G401 (cell line): ENCODE measurements at places on chromosomes 16 and 17.

GRCh38 chr16:69277413-69277812, 33.7 kb upstream of the VPS4A start:
- no peak for DNase-seq

DNA sequence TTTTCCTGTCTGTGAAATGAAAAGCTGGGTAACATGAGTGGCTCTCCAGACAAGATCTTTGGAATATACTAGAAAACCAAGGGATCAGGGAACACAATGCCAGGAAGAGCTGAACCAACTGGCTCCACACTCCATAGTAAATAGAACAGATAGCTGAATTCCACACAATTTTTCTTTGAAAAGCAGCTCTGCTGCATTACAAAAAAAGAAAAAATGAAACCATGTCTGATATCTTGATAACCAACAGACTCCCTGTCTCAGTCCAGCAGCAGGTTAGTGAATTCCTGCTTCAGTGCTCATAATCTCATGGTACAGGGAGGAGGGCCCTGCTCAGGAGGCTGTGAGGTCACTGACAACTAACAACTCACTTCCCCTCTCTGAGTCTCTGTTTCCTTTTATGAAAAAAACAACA, 97.1 kb downstream of the CDH11 start:
- DNase-seq = no peak

- no peak for DNase-seq
Observed at GRCh38 chr17:49440581-49440980, 25.9 kb upstream of the PHB1 start.

- no peak for DNase-seq
Observed at GRCh38 chr17:48102798-48103715, 1.8 kb upstream of the CBX1 start.

DNA sequence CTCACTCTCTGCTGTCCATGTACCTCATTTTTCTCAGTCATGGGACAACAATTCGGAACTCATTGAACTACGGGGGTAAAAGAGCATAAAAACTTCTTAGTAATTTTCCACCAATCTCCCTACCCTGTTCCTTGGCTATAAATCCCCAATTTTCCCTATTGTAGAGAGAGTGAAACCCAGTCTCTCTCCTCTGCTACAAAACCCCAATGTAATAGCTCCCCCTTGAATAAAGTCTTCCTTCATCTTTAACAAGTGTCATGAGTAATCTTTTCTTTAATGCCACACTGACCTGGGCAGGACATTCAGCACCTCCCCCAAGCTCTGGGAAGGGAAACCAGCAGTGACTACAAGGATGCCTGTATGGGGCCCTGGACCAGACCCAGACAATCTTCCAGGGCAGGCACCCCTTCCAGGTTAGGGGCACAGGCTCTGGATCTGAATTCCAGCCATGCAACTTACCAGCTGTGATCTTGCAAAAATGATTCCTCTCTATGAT, 10.2 kb upstream of the EIF1 start:
- DNase-seq = peak; percentile 18

GRCh38 chr17:58330538-58330996, 2.0 kb upstream of the TSPOAP1 start:
- no peak for DNase-seq

DNA sequence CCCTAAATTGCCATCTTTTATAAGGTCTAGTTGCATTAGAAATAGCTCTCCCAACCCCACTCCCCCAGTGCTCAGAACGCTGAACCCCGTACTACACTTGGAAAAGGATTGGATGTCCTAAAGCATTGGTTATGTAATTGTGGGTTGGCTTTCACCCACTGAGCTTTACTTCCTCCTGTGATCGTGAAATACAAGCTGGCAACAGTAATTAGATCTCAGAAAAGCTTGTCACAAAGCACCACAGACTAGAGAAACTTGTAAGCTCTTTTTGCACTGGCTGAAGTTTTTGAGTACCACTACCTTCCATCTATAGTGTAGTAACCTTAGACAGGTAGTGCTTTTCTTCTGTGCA, 54.4 kb downstream of the SIAH1 start:
- peak; percentile 75 for DNase-seq

DNA sequence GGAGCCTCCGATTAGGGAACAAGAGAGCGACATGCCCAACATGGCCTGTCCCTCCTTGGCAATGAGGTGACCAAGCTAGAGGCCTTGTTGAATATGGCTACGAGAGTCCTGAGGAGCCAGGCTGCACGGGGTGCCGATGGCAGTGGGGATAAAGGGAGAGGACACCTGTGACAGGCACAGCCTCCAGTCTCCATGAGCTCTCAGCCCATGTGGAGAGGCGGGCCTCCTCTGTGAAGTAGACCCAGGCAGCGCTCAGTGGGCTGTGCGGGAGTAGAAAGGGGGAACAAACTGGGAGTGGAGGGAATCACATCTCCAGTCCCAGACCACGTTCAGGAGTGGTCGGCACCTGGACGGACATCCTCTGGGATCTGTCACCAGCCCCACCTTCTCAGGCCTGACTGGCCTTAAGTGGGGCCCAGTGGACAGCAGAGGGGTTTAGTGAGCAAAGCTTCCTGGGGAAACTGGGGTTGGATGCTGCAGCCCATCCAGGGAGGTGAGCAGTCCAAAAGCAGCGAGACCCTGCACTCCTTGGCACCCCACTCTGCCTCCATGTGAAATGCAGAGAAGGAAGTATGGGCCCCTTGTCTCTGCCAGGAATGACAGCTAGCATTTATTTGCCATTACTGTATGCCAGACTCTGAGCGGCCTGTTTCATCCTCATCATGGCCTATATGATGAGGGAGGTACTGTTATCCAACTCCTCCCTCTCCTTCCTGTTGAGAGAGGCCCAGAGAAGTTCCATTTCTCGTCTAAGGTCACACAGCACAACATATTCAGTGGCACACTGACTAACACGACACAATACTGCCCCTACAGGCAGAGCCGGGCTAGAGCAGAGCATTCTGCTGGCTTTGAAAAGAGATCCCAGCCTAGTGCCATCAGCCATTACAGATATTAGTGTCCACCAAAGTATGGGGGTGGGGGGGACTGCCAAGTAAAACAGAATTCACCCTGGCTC, 4.5 kb upstream of the TMEM92 start:
- DNase-seq = peak; percentile 51

DNA sequence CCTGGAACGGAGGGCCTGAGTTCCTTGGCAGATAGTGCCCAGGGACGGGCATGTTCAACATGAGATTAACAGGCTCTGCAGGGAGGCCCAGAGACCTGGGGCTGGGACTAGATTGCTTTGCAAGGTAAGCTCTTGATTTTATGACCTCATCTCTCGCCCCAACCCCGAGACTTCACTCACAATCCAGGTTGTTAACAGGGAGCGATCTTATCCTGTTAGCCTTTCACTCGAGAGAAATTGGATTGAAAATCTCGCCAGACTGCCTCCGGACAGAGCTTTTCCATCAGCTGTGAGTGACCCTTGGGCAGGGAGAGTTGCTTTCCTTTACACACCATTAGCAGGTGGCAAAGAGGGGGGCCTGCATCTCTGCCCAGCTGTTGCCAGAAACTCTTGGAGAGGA, 521.7 kb upstream of the EEF2KMT start:
- no peak for DNase-seq

- DNase-seq = peak; percentile 32
Observed at GRCh38 chr17:72943826-72944689, 148.4 kb downstream of the SLC39A11 start.

- DNase-seq = no peak
Observed at GRCh38 chr17:66276328-66276937, 26.0 kb upstream of the PRKCA start.

- DNase-seq = peak; percentile 33
Observed at GRCh38 chr16:84040823-84041820, 1.5 kb downstream of the SLC38A8 start.

DNA sequence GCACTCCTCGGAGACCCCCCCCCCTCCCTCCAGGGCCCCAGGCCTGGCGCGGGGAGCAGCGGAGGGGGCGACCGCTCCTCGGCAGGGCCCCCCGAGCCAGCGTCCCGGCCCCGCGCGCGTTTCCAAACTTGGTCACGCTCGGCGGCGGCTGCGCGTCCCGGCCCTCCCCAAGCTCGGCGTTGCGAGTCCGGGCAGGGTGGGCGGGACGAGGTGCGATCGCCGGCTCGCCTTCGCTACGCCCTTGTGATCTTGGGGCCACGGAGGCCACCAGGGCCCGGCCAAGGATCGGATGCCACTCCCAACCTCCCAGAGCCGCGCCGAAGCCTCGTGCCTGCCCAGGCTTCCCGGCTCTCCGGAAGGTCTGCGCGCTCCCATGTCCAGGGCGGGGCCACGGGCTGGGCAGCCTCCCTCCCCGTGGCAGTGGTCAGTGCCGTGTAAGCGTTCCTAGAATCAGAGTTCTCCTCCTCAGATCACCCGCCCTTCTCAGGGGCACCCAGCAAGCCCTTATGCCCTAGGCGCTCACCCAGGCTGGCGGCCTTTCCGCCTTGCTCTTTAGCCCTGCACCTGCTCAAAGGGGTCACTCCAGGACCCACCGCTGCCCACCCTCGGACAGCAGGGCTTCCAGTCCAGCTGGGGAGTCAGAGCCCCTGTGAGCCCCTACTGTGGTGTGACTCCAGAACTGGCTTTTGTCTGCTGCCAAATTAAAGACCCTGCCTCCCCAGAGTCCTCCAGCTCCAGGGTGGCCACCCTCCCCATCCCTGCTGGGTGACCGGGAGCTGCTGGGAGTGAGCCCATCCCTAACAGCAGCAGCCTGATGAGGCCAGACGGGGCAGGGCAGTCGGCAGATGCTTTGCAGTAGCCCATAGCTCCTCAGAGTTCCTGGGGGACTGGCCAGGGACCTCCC, 12.2 kb upstream of the MRPS23 start:
- no peak for DNase-seq

DNA sequence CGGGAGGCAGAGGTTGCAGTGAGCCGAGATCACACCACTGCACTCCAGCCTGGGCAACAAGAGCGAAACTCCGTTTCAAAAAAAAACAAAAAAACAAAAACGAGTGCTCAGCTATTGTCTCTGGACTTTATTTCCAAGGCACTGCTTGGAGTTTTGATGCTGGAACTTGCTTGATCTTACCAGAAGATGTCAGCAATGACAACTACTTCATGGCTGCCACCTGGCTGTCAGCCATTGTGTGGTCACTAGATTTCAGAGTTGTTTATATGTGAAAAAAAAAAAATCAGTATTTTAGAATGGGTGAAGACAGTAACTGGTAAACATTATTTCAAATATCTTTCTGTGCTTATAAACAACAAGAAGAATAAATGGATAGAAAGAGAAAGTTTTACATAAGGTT, 26.3 kb upstream of the OR4D1 start:
- peak; percentile 36 for DNase-seq

DNA sequence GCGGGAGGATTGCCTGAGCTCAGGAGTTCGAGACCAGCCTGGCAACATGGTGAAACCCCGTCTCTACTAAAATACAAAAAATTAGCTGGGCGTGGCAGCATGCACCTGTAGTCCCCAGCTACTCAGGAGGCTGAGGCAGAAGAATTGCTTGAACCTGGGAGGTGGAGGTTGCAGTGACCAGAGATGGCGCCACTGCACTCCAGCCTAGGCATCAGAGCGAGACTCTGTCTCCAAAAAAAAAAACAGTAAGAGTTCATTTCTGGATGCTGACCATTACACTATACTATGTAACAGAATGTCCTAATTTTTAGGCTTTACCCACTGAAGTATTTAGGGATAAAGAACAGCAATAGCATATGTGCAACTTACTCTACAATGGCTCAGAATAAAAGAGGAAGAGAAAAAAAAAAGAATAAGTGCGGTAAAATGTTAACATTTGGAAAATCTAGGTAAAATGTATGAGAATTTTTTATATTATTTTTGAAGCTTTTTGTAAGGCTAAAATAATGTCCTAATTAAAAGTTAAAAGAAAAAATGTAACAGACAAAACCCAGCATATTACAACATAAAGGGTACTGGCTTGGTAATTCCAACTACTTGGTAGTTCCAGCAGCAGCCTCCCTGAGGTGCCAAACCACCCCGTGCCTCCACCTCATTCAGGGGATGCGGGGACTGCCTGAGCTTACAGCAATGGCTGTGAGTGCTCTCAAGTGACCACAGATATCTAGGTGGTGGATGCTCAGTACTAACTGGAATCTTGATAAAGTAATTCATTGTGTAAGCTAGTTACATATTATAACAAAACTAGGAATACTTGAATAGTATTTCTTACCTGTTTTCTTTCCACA, 10.9 kb downstream of the COPS3 start:
- DNase-seq = no peak

- no peak for DNase-seq
Observed at GRCh38 chr16:19936441-19936840, 51.8 kb upstream of the GPRC5B start.

DNA sequence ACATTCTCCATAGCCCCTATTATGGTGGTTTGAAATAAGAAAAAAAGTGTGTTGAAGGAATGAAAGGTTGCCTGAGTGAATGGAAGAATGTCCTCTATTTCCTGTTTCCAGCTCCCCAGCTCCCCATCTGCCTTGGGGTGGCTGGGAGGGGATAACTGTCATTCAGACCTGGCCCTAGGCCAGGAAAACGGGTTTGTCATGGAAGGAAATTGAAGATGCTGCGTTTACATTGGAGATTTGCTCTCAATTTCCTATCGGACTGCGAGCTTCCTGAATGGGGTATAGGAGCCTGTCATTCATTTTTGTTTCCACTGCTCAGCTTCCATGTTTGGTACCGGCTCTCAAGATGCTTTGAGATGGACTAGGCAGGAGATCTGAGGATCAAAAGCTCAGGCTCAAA, 2.2 kb upstream of the FZD2 start:
- no peak for DNase-seq

DNA sequence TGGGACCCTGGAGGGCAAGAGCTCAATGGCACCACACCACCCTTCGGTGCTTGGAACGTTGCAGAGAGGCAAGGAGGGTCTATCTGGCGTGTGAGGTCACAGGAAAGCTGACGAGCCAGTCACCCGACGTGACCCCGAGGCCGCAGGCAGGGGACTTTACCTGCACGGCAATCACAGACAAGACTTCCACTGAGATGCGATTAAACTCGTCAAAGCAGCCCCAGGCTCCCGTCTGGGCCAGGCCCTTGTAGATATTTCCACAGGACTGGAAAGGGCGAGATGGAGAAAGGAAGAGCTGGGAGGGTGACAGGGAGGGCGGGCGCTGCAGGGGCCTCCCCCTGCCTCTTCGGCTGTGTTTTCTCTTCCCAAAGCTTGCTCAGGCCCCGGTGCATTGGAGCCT, 78.3 kb downstream of the DNAH17 start:
- no peak for DNase-seq

GRCh38 chr16:87470332-87470731, 22.5 kb downstream of the ZCCHC14 start:
- no peak for DNase-seq
